ENCODE measurements at places on chromosomes 3 and 15.

- no peak for DNase-seq
These were observed 51.0 kb downstream of the ALCAM start for GRCh38 chr3:105417525-105418289.

GRCh38 chr15:66808181-66808824 is 106.3 kb downstream of the SMAD6 start:
- DNase-seq: no peak

GRCh38 chr3:150765949-150766720 is 3.2 kb upstream of the SIAH2 start:
- DNase-seq: no peak

DNA sequence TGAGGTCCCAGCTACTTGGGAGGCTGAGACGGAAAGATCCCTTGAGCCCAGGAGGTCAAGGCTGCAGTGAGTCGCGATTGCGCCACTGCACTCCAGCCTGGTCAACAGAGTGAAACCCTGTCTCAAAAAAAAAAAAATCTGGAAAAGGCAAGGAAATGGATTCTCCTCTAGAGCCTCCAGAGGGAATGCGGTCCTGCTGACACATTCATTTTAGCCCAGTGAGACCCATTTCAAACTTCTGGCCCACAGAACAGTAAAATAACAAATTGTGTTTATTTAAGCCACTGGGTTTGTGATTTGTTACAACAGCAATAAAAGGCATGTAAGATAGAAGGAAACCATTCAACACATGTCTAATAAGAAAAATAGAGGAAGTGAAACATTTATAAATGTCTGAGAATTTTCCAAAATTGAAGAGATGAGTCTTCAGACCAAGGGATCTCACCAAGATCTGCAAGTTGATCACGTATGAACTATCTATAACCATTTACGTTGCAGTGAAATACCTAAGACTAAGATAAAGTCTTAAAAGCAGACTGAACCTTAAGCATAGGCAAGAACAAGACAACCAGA is at the start of gene HTR3E:
Gene HTR3E, plus strand, starts transcription at position 254 of the 573 bp plus-strand sequence. CDS start 466 bp downstream, outside the sequence.
- no peak for DNase-seq

DNA sequence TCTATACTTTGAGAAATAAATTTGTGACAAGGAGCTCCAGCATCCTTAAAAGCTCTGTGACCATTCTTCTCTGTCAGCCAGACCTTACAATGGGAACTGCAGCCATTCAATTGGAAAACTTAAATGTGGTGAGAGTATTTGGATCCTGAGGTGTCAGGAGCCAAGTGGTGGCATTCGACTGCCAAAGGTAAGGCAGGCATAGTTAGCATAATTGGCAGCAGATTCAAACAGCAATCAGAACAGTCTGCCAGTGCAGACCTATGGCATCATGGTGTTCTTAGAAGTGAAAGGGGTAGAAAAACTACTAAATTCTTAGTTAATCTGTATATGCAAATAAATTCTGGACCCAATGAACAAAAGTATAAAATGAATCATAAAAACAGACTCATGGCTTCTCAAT is 18.2 kb upstream of the FNDC3B start:
- DNase-seq: no peak

DNA sequence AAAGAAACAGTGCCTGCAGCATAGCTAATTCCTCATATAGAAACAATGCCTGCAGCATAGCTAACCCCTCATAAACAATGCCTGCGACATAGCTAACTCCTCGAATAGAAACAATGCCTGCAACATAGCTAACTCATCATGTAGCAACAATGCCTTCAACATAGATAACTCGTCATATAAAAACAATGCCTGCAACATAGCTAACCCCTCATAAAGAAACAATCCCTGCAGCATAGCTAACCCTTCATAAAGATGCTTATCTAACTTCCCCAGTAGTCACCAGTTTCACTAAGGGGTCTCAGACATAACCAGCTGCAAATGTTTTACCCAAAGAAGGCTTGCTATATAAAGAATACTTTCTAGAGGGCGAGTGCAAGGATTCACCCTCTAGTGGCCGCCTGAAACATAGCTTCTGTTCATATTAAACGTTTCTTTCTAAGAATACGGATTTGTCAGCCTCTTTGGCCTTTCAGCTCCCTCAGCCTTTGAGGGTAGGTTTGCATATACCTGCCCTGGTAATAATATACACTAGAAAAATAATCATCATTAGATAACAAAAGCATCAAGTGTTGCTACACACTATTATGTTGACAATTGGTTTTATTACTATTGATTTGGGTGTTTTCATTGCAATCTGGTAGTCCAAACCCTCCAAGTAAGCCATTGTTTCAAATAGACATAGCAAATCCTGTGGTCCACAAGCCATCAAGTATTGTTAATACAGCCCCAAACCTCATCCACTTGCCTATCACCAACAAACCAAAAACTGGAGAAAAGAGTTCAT is 44.4 kb upstream of the FAN1 start:
- no peak for DNase-seq

GRCh38 chr3:57805674-57806073 is 49.6 kb downstream of the SLMAP start:
- DNase-seq: no peak

DNA sequence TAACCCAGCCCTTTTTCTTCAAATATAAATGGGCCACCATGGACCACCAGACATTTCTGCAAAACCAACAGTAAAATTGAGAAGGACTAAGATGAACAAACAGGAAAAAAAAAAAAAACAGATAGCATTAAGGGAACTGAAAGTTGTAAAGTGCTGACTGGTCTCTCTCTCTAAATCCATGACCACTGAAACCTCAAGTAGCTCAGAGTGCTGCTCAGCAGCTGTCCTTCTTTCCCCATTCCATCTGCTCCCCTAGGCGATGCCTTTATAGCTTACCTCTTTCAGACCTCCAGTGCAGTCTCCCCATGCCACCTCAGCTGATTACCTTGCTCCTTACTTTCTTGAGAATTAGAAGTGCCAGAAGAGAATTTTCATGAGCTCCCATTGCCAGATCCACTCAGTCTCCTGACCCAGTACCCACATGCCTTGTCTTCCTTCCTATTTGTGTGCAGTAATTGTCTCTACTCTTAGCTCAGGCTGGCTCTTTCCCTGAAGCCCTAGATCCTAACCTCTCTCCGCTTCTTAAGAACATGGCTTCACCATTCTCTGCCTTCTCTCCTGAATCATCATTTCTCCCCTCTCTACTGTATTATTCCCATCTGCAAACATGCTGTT is 23.9 kb upstream of the XIRP1 start:
- no peak for DNase-seq

DNA sequence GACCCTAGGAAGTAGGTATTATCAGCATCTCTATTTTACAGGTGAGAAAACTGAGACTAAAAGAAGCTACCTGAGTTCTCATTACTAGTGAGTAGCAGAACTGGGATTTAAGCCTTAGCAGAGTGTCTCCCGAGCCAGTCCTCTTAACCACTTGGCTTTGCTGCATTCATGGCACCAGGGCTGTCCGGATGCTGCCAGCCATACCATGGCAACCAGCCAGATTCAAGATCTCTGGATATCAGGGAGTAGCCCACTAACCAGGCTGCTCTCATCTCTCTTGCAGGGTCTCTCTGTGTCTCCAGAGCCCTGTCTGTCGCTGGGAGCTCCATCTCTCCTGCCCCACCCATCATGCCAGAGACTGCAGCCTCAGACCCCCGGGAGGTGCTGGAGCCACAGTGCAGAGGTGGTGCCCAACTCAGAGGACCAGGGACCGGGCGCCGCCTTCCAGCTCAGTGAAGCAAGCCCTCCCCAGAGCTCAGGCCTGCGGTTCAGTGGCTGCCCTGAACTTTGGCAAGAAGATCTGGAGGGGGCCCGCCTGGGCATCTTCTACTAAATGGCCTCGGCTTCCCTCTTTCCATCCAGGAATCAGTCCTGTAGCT is 1.7 kb downstream of the MESP2 start:
- DNase-seq: no peak

Measured in esophagus squamous epithelium (tissue), 5 donors.